SK-N-SH (cell line): ENCODE measurements at places on chromosomes 2 and 18. TPM values are rescaled to one million over a fixed set of nuclear protein-coding genes. Genes with fewer than 3 reads are reported as not detected.

Gene RNU2-63P
- polyA plus RNA-seq: not detected in 2 replicates

Gene REG1B
- polyA plus RNA-seq: not detected in 2 replicates

Gene FARSB
- 15.4 and 19.1 TPM in 2 replicates for polyA plus RNA-seq

Gene RAB17
- polyA plus RNA-seq: 0.10 and 0.19 TPM in 2 replicates

GRCh38 chr2:2061091-2061696, 269.9 kb downstream of the MYT1L start:
- no peak for DNase-seq

Gene PSTPIP2
- 9.5 and 9.8 TPM in 2 replicates for polyA plus RNA-seq

- no peak for DNase-seq
These were observed 10.7 kb downstream of the CYRIA start for GRCh38 chr2:16654833-16655444.
